NCI-H2171 (cell line): ENCODE measurements at places on chromosomes 2 and 18.

GRCh38 chr2:150484006-150484405, 3.5 kb downstream of the RND3 start:
- no peak for DNase-seq

DNA sequence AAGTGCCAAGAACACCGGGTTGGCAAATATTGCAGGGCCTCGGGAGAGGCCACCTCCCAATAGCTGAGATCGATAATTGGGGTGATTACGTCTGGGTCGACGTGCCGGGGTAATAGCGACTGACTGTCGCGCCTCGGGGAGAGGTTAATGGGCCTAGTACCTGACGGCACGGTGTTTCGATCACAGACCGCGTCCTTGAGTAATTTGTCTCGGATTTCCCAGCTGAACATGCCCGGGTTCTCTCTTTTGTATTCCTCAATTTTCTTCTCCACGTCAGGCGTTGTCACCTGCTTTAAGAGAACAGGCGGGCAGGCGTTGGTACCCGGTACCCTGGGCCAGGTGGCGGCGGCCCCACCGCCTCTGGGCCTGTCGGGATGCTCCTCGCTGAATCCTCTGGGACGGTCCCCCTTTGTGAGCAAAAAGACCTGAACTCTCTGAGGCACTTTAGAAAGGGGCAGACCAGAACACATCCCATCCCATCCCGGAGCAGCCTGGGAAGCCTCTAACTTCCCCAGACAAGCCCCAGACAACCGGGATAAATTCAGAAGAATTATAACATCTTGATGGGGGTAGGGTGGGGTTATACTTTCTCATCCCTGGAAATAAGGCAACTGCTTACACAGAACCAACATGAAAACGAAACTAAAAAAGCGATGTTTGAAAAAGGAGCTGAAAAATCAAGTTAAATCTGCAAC, 3.3 kb downstream of the PAX3 start:
- no peak for DNase-seq

- no peak for DNase-seq
Measured at GRCh38 chr2:216546641-216547403, 48.2 kb downstream of the RPL37A start.

DNA sequence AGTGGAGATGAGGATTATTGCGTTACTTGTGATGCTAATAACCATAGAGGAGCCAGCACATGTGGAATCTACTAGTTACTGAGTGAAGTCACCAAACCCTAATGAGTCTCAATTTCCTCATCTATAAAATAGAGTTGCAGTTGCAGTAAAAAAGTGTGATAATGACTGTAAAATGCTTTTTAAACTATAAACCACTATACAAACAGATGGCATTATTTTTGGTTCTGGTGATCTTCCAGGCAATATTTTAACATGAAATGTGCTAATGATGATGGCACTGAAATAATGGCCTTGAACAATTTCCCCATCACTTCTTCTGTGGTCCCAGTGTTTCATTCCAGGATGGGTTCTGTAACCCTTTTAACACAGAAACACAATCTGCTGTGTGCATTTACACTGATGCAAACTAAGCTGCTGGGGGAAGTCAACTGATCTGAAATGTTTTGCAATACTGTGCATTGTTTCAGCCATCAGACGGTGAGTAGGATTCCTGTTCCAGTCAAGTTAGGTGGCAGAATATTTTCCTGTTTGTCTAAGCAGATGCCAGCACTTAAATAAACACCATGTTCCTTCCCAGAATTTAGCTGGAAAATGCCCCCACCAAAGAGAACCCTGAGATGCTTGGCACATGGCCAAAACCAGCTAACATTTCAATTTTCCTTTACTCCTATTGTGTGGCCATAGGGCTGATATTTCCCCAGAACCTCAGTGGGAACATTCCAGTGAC, 52.6 kb downstream of the TACR1 start:
- no peak for DNase-seq

GRCh38 chr2:40123746-40124145, 328.1 kb downstream of the SLC8A1 start:
- no peak for DNase-seq

DNA sequence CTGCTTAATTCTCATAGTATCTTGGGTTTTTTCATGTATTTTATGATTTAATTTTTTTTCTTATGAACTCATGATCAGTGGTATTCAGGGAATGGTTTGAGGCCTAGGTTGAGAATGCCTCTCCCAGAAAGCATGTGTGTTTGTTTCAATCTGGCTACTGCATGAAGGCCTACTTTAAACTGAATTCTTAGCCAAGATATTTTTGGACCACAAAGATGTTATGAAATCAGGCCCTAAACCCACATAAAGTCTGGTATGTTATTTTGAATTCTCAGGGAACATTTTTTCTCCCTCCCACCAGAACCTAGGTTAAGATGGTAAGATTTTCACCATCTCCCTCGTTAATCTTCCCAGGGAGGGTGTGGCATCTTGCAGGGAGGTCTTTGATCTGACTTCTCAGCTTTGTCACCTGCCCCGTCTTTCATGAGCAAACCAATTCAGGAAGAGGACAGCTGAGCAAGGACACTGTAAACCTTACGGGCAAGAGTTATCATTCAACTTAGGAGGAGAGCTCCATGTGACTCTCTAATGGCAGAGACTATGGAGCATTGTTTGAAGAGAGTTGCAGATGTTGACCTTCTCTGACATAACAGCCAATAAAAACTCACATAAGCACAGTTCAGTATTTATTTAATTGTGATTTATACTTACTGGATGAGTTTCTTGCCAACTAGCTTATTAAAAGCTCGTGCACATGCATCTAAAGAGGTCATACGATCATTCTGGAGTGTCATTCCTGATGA, 21.3 kb upstream of the ACKR3 start:
- DNase-seq, result no peak

- no peak for DNase-seq
Measured at GRCh38 chr2:189092936-189093335, 86.6 kb downstream of the COL5A2 start.

DNA sequence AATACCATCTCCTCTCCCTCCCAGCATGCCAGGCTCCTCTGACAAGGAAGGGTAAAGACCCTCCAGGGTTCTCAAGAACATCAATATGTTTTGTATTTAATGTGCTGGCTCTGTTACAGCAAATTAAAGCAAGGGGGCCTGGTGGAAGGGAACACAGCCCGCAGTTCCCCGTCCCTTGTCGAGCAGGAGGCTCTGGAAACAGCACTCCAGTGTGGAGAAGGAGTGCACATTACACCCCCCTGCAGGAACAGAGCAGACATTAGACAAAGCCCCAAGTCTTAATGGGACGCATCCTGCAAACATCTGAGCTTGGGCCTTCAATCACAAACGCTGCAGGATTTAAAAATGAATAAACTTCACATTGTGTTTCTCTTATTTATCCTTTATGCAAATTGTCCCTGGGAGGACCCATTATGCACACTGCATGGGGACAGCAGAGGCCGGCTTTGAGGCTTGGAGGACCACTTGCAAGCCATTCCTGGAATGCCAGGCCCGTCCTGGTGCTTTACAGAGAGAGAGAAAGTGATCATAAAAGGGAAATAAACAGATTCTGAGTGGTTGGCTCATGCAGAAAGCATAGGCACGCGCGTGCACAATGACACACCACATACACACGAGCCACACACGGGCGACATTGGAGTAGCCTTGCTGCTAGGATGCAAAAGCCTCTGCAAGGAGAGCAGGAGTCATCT, 328.7 kb downstream of the SMAD2 start:
- no peak for DNase-seq

GRCh38 chr2:214902286-214902685, 92.8 kb upstream of the BARD1 start:
- DNase-seq, result peak; percentile 18

- no peak for DNase-seq
Measured at GRCh38 chr2:65388051-65388531, 44.3 kb downstream of the SPRED2 start.

DNA sequence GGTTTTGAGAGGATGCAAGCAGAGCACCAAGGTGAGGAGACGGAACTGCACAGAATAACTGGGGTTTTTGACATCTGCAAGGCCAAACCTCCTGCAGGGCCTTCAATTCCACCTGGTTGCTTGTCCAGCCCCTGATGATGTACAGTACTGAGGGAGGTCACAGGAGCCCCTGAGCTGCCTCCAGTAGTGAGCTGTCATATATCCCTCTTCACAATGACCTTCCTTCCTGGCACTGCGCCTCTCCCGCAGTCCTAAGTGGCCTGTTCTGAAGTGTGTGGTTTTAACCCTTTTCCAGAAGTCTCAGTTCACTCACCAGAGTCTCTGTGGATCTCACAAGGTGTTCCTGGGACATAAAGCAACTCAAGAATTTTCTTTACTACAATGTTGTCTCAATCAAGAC, 45.3 kb downstream of the LRRTM1 start:
- no peak for DNase-seq

DNA sequence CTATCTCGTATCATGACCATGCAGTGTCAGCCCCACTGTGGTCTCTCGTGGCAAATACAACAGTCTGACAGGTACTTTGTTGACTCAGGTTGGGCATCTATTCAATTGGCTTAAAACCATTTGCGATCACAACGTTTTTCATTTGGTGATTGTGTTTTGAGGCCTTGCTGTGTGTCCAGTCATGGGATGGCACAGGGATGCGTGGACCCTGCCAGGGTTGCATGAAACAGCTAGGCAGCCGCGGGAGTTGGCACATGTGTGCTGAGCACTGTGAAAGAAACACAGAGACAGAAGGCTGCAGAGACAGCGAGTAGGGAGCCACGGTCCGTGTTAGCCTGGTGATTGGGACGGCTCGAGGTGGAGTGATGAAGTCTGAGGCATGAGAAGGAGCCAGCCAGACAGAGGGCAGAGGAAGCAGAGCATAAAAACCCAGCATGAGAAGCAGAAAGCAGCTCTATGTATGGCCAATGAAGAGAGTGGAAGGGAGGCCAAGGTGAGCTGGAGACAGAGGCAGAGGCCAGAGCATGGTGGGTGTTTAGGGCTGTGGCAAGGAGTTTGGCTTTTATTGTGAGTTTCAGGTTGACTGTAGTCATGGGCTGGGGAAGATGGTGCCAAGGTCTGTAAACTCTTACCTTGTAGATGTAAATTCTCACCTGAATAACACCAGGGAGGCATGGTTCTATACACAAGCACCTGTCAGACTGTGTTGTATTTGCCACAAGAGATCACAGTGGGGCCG, 31.8 kb upstream of the IL1R1 start:
- DNase-seq, result no peak

DNA sequence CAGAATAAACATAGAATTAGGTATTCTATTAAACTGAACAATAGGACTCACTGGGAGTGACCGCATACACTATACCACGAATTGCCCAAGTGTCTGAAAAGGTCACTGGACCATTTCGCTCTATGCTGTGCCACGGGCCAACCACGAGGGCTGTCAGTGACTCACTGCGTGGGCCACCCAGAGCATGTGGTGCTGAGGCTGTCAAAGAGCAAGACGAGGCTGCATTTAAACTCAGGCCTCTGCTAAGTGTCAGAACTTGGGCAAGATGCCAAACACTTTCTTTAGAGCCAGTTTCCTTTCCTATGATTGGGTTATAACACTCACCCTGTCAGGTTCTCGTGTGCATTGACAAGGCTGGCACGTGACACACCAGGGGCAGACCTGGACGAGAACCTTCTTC, 97.5 kb downstream of the SH3YL1 start:
- DNase-seq, result no peak

DNA sequence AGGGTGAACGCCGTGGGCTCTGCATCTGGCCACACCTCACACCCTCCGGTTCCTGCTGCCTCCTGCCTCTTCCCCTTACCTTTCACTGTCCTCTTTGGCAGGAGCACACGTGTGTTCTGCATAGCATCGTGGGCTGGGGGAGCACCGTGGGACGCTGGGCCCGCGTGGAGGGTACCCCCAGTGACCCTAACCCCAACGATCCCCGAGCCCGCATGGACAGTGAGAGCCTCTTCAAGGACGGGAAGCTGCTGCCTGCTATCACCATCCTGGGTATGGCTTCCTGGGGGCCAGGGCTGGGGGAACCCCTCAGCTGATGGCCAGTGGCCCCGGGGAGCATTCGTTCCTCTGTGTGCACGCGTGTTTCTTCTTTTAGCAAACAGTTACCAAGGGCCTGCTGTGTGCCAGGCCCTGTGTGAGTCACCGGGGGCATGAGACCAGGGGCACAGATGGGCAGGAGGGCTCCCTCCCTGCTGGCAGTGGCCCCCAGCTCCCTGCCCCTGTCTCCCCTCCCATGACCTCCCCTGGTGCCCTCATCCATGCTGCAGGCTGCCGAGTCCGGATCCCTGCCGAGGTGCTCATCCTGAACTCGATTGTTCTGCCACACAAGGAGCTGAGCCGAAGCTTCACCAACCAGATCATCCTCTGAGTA, 7.6 kb downstream of the GMPPA start:
- DNase-seq, result no peak

DNA sequence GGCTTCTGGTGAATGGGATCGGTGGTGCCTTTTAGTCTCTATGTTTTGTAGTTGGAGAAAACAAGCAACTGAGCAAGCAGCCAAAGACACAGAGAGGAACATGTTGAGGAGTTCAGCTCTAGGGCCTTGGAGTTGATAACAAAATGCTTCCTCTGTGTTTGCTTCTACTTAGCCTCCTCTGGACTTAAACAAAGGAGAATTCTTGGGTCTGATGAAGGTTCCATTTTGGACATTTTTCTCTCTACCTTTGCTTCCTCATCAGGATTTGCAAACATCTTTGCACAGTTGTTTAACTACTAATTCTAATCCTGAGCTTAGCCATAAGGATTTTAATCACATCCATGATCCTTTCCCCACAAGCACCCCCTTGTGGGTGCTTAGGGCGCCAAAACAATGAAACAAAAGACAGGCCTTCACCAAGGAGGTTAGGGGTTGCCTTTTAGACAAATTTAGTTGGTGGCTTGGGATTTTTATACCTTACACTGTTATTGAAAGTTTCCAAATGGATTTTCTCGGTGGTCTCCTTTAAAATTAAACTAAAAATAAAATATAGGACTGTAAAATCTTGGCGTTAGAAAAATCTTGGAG, 148.5 kb upstream of the SATB2 start:
- no peak for DNase-seq

DNA sequence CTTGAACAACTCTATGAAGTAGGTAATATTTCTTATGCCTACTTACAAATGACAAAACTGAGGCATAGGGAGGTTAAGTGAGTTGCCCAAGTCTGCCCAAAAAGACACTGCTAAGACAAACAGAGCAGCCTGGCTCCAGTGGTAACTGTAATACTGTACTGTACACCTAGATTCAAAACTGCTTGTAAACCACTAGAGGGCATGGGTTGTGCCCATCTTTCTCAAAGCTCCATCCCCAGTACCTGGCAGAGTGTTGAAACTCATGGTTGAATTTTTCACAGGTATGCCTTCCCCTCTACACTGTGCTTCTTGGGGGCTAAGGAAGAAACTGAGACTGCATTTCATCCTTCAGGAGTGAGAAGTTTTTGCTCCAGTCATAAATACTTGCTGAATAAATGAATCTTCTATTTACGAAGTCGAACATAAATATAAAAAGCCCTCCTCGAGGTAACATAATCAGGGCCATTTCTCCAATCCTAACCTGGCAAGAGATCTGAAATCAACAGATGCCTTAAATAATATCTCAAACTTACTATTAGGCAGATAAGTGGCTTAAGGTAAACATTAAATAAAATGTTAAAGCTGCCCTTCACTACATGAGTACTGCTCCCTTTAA, 2.0 kb downstream of the PPP4R1 start:
- DNase-seq, result peak; percentile 45
